Subcutaneous adipose tissue (tissue), 4 donors: ENCODE measurements at places on chromosomes 16 and 17. TPM values are rescaled to one million over a fixed set of nuclear protein-coding genes. Genes with fewer than 3 reads are reported as not detected.

Gene LAT
- 3.6 TPM for total RNA-seq

Gene SNAI3
- 2.0 TPM for total RNA-seq

Gene KIF22
- total RNA-seq, result 16.8 TPM

Gene TBC1D3
- total RNA-seq, result not detected

Gene SLC13A2
- not detected for total RNA-seq

Gene ST6GALNAC1
- total RNA-seq, result 0.51 TPM

Gene ABCA8
- 96.6 TPM for total RNA-seq

Gene PLA2G10
- total RNA-seq, result not detected

Gene ICAM2
- total RNA-seq, result 92.1 TPM

Gene SLC16A11
- not detected for total RNA-seq

Gene SOST
- not detected for total RNA-seq

Gene EFNB3
- 0.75 TPM for total RNA-seq

Gene SULT1A2
- total RNA-seq, result 1.1 TPM

Gene WDR81
- 63.3 TPM for total RNA-seq

Gene KRT9
- total RNA-seq, result not detected

Gene ZG16
- not detected for total RNA-seq

Gene ANKRD13B
- total RNA-seq, result 17.9 TPM

Gene ERBB2
- total RNA-seq, result 12.6 TPM

Gene NPIPB2
- total RNA-seq, result 4.4 TPM

Gene EVI2A
- 105 TPM for total RNA-seq

Gene SPNS2
- 16.3 TPM for total RNA-seq

Gene MYO15B
- total RNA-seq, result 91.8 TPM

Gene PPP1R1B
- 52.6 TPM for total RNA-seq

Gene EXOC3L1
- 0.17 TPM for total RNA-seq

Gene PITPNM3
- 1.9 TPM for total RNA-seq

Gene FOXJ1
- total RNA-seq, result not detected

Gene TBC1D3H
- not detected for total RNA-seq

Gene ZPBP2
- not detected for total RNA-seq

Gene NXPH3
- total RNA-seq, result 7.9 TPM

Gene CDK5RAP3
- total RNA-seq, result 146 TPM

Gene TNS4
- total RNA-seq, result not detected

Gene NPIPB9
- total RNA-seq, result 10.0 TPM

Gene PARD6A
- 2.8 TPM for total RNA-seq

Gene EPN3
- total RNA-seq, result not detected

Gene THOC6
- 10.8 TPM for total RNA-seq

Gene DNAAF8
- total RNA-seq, result 1.6 TPM

Gene WNT9B
- 0.38 TPM for total RNA-seq

Gene P2RX1
- total RNA-seq, result 2.2 TPM

Gene GH1
- total RNA-seq, result not detected

Gene TNK1
- 1.1 TPM for total RNA-seq

Gene TBX2
- total RNA-seq, result 2.5 TPM

Gene PPP1R27
- total RNA-seq, result not detected

Gene PRCD
- total RNA-seq, result 11.9 TPM

Gene PTGES3L
- total RNA-seq, result not detected
